Stimulated activated naive CD8-positive, alpha-beta T cell treated with anti-CD3 and anti-CD28 coated beads, Interleukin-15, Interleukin-2, amounts not matched to agents 100 U/mL and 50 U/mL, for 24 hours (primary cell): ENCODE measurements at places on chromosomes 3 and 15.

GRCh38 chr3:129278966-129279906 lies 566 bp downstream of the HMCES start:
- peak; percentile 72 for DNase-seq

DNA sequence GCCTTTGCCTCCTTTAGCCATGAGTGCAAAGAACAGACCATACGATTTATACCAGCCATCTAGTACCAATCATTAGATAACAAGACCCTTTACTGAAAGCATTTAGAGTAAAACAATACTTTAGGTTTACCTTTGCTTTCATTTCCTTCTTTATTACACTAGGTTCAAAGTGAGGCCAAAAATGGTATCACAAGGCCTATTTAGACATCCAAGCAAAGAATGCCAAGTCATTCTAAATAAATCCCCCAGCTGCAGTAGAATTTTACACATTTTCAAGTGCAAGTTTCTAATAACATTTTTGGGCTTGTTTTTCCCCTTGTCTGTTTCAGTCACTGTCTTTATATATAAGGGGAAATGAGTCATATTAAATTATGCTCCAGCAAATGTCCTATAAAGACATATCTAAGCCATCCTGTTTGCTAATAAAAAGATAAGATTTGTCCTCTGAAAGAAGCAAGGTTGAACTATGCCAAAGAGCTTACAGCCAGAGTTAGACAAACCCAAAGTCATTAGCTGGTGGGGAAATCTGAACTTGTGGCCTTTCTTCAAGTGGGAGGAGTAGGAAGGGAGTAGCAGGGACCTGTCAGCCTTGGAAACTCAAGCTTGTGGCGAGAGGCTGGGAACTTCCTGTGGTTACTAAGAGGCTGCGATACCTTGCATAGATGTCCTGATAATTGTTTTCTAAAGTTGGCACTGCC lies 232.7 kb downstream of the MECOM start:
- peak; percentile 5 for DNase-seq

GRCh38 chr3:14523792-14524191 lies 16.4 kb downstream of the GRIP2 start:
- no peak for DNase-seq

DNA sequence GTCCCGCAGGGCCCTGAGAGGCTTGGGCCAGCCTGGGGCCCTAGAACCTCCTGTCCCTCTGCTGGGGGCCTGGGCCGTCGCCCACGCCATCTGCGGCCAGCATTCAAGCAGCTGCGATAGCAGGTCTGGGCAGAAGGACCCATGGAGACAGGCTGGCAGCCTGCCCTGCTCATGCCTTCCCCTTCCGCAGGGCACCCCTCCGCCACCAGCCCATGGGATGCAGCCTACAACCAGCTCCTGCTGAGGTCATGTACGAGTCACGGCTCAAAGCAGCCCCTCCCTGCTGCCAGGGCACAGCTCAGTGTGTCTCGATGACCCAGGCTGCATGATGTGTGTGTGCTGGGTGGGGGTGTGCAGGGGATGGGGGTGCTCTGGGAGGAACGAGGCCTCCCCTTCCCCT lies 27.8 kb downstream of the DUSP7 start:
- no peak for DNase-seq

GRCh38 chr3:19025441-19025840 lies 122.9 kb upstream of the KCNH8 start:
- no peak for DNase-seq
